ENCODE measurements at places on chromosomes 6 and 20.

- DNase-seq, result no peak
Measured at GRCh38 chr6:16058201-16058928, 70.5 kb upstream of the MYLIP start.

DNA sequence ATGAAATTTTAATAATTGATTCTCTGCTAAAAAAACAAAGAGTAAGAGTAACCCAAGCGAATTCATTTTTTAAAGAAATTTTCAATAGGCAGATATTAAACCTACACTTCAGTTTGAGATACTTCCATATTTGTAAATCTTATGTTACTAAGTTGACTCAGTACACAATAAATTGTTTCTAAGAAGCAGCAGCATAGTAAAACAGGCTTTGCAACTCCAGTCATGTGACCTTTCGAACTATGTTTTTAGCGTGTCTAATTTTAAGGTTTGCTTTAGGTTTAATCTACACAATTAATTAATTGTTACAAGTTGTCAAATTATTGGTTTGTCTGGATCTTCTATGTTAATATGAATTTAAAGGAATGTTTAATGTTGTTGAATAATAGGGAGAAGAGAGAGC, 708.9 kb upstream of the CITED2 start:
- no peak for DNase-seq

DNA sequence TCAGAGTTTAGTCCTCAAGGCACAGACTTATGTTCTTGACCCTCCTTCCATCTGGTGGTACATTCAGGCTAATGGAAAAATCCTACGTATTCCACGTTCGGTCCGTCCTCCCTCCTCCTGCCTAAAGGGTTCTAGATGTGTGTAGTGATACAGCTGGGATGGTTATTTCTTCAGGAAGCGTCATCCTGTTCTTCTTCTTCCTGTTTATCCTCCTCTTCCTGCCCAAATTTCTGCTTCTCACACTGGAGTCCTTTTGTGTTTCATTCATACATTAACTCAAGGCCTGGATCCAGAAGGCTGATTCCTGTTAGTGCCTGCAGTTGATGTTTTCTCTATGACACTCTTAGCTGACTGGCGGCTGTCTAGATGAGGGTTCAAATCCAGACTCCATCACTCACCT, 16.8 kb upstream of the UNC93A start:
- no peak for DNase-seq

GRCh38 chr6:148453906-148454305, 111.3 kb downstream of the SASH1 start:
- no peak for DNase-seq

DNA sequence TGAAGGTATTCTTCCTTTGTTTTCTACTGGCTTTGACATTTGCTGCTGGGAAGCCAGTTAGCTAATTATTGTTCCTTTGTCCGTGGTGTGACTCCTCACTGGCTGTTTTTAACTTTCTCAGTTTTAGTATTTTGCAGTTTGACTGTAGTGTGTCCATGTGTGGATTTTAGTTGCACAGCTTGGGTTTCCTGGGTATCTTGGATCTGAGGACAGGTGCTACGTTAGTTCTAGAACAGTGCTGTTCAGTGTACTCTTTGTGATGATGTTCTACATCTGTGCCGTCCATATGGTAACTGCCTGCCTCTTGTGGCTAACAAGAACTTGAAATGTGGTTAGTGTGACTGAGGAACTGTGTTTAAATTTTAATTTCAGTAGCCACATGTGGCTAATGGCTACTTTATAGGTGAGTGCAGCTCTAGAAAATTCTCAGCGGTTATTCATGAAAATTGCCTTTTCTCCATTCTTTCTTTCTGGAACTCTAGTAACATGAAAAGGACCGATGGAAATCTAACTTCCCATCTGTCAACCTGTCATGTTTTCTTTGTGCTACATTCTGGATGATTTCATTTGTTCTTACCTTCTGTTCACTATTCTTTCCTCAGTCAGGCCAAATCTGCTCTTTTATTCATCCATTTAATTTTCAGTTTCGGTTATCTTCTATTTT, 7.4 kb downstream of the SNX9 start:
- DNase-seq, result no peak

DNA sequence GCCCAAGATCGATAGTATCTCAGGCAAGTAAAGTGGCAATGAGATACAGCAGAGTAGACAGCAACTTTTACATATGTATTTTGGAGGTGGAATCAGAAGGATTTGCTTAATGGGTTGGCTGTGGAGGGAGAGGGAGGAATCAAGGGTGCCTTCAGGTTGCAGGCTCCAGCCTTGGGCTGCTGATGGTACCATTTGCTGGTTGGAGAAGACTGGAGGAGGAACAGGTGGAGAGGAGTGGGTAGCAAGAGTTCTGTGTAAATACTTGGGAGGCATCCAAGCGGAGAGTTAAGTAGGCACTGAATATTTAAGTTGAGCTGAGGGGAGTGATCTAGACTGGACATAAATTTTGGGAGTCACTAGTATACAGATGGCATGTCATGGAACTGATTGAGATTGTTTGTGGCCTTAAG, 5.2 kb downstream of the BICRAL start:
- DNase-seq, result no peak
